ENCODE measurements at places on chromosomes 1 and 21.

GRCh38 chr1:151165281-151165737 is 393 bp downstream of the LYSMD1 start:
- no peak for DNase-seq

DNA sequence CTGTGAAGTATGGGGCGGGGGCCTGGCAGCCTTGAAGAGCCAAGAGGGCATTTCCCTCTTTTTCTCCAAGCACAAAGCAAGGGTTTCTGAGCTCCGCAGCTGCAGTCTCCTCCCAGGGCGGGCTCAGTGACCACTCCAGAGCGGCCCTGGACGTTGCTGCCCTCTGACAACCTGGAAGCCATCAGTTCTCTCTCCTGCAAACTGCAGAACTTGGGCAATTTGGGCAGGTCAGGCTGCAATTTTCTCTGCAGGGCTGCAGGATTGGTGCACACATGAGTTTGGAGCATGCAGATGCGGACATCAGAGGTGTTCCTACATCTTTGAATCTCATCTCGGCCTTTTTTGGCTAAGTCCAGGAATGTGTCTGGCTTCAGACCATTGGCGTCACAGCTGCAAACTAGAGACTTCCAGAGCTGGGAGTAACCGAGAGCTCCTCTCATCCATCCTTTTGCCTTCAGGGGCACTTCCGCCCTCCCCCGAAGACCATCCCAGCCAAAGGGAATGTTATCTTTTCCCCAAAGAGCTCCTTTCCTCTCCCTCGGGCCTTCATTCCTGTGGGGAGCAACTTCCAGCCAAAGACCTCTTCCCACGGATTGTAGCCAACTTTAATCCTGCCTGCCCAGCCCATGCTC is 139.6 kb upstream of the WNT4 start:
- no peak for DNase-seq

GRCh38 chr1:11026052-11026451 is 13.6 kb downstream of the TARDBP start:
- DNase-seq: no peak

- DNase-seq: no peak
These were observed 1.3 kb downstream of the SLC9C2 start for GRCh38 chr1:173601588-173601987.

DNA sequence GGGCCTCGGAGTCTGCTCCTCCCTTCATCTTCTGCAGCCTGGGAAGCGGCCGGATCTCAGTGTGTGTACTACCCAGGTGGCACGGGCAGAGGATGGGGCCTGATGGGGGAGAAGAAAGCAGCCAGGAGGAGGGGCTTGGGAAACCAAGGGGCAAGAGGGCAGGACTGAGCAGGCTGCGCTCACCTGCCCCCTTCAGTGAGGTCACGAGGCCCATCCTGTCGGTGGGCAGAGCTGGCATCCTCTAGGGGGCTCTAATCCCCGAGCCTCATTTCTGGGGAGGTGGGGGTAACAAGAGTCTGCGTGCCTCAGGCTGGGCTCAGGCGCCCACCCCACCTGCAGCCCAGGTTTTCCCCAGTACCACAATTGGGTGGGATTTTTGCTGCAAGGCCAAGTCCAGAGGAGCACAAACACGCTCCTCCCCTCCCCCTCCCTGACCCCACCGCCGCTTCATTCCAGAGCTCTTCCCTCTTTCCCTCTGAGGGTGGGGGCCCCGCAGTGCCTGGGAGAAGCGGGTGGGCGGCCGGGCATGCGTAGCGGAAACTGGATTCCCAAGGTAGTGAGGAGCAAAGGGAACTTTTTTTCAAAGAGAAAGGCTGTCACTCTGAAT is 1.8 kb upstream of the WNT3A start:
- DNase-seq: no peak

- DNase-seq: no peak
These were observed 42.1 kb upstream of the NEGR1 start for GRCh38 chr1:72324451-72324850.

- DNase-seq: no peak
These were observed 322.8 kb downstream of the TTLL7 start for GRCh38 chr1:83676106-83676505.

DNA sequence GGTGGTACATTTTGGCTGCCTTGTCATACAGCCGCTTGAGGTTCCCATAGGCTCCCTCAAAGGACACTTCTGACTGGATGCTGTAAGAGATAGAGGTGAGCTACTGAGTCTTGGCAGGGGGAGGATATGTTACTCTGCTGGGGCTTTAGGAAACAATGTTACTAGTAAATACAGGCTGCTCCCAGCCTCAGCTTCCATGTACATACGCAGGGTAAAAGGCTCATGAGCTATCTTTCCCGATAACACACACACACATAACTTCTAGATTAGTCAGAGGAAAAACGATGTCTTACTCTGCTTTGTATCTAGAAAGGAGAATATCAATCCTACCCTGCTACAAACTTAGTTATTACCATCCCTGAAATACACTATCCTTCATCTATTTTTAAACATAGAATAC is 14.3 kb downstream of the SMG5 start:
- DNase-seq: no peak

- DNase-seq: no peak
These were observed 515.8 kb downstream of the SMYD3 start for GRCh38 chr1:245991266-245991665.

DNA sequence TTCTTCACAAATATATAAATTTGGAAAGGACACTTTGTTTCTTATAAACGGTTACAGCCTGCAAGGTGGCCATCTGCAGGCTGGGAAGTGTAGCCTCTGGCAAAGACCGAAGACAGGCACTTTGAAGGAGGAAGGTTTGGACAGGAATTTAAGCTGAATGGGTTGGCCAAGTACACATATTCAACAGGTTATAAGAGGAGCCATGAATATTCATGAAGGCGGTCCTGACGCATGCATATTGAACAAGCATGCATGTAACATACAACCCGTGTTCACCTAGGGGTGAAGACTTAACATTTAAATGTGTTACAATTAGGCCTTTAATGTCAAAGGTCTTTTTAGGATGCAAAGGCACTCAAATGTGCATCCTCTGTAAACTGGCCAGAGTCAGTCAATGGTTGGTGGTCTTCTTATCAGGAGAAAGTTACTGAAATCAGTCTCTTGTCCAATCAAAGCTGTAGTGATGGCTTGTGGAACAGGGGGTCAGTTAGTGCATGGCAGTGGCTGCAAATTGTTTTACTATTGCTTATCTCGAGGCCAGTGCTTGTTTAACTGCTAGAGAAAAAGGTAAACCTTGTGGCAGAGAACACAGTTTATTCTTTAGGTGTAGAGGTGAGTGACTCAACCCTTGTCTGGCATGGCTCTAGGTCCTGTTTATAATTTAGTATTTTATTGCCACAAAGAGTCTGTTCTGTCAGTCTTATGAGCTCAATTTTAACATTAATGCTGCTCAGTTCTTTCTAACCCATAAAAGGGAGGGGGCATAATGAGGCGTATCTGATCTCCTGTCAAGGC is 70.3 kb upstream of the F3 start:
- no peak for DNase-seq

GRCh38 chr1:164813776-164814175 is 254.8 kb downstream of the PBX1 start:
- no peak for DNase-seq

DNA sequence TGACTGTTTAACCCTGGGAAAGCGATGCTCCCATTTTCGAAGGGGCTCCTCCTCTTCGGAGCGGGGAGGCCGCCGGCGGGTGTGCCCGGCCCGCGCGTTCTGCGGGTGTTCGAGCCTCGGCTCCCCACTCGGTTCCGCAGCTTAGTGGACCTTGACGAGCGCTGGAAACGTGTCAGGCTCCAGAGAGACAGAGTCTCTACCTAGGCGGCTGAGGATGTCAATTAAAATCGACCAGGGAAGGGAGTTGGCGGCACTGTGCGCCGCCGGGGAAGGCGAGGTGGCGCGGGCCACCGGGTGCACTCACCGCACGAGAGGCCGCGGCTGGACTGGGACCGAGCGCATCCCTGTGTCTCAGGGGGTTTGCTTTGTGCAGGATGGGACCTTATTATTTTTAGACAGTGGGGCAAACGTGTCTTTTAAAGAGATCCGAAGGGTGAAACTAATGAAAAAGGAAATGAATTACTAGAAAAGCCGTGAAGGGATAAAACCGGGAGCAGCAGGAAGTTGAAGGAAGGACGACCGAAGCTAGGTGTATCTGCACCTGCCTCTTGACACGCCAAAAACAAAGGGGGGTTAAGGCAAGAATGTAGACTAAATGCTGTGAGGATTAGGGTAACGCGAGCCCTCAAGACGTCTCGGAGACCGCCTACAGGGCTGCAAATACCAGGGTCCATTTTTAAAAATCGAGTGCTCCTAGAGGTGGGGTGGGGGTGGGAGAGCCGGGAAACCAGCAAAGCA is 5.6 kb downstream of the LHX4 start:
- DNase-seq: no peak

- DNase-seq: no peak
These were observed 567.6 kb downstream of the MRPL39 start for GRCh38 chr21:25039461-25040380.

DNA sequence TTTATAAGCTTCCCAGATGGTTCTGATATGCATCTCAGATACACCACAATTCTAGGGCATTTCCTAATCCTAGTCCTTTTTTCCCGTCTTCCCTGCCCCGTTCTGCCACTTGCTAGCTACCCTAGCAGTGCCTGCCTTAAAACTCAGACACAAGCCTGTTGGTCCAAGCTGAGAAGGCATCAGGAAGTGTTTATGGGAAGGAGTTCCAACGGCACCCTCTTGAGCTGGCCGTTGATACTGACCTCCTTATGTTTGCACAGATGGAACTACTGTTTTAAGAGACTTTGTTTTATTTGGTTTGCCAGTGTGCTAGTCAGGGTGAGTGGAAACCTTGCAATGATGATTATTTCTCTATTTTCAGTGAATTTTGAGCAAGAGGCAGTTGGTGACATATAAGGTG is 67.2 kb downstream of the UCK2 start:
- DNase-seq: no peak

GRCh38 chr1:172976222-172977041 is 74.3 kb downstream of the TNFSF18 start:
- no peak for DNase-seq

- no peak for DNase-seq
These were observed 32.9 kb downstream of the NRIP1 start for GRCh38 chr21:15031790-15032357.

GRCh38 chr1:214027498-214027897 is 39.7 kb downstream of the PROX1 start:
- no peak for DNase-seq

GRCh38 chr21:26397545-26397944 is 175.5 kb downstream of the CYYR1 start:
- no peak for DNase-seq

GRCh38 chr21:34335316-34335715 is 28.5 kb upstream of the KCNE2 start:
- no peak for DNase-seq

DNA sequence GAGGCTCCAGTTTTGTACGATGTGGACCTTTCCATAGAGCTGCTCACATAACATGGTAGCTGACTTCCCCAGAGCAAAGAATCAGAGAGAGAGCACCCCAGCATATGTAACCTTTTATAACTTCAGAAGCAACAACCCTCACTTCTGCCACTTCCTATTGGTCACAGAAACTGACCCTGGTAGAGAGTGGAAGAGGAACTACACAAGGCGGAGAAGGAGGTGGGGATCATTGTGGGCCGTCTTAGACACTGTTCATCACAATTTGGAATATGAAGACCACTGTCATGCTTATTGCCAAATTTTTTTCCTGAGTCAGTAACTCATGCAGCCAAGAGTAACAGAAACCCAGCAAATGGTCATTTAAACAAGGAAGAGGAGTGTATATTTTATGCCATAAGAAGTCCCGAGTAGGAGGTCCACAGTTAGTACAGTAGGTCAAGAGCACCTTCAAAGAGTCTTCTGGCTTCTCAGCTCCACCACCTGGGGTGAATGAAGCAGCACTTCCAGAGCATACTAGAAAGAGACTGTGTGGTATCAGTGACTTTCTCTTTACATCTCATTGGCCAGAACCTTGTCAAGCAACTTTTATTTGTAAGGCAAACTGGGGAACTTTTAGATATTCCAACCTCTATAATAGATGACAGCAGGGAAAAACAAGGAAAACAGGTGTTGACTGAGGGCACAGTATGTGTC is 71.8 kb downstream of the ODF2L start:
- DNase-seq: no peak

- no peak for DNase-seq
These were observed 6.9 kb downstream of the TRAPPC10 start for GRCh38 chr21:44018813-44019567.

- DNase-seq: peak; percentile 58
These were observed 92.1 kb upstream of the CD53 start for GRCh38 chr1:110780600-110781484.

GRCh38 chr1:181658581-181658980 is 175.3 kb downstream of the CACNA1E start:
- DNase-seq: no peak

GRCh38 chr1:89552471-89553081 is 27.9 kb downstream of the LRRC8B start:
- DNase-seq: no peak

GRCh38 chr1:207999972-208000371 is 89.0 kb upstream of the CD34 start:
- DNase-seq: no peak

- no peak for DNase-seq
These were observed 105.2 kb downstream of the LAMC2 start for GRCh38 chr1:183291216-183291762.

- DNase-seq: no peak
These were observed 728.4 kb upstream of the ADAMTS5 start for GRCh38 chr21:27695246-27695645.

DNA sequence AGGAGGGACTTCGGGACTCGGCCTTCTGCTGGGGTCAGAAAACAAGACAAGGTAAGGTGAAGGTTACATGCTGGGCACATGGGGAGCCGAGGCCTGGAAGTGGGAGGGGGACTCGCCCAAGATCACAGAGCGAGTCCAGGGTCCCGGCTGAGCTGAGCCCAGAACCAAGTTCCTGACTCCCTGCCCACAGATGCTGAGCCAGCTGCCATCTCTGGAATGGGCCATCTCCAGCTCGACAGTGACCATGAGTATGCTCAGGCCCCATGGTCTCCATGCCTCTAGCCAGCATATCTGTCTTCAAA is 26.7 kb upstream of the EDN2 start:
- DNase-seq: no peak

DNA sequence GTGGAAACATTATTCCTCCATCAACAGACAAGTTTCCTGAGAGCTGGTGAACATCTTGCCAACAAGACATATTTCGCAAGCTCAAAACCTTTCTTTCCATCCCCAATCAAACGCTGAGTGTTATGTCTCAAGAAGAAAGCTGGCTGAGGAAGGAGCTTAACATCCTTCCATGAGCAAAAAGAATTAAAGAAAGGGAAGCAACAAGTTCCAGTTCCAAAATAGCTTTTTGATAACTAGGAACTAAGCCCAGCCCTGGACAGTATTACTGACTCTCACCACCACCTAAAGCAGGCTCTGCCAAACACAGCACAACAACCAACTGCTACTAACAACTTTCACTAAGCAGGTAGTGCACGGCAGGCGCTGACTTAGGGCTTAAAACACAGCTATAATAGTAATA is 50.2 kb downstream of the CAPZB start:
- no peak for DNase-seq

GRCh38 chr1:21899267-21899810 is 37.8 kb downstream of the HSPG2 start:
- no peak for DNase-seq

GRCh38 chr1:27350663-27351540 is 9.1 kb downstream of the SYTL1 start:
- no peak for DNase-seq
